ENCODE measurements at places on chromosomes 2 and 18. TPM values are rescaled to one million over a fixed set of nuclear protein-coding genes. Genes with fewer than 3 reads are reported as not detected.

DNA sequence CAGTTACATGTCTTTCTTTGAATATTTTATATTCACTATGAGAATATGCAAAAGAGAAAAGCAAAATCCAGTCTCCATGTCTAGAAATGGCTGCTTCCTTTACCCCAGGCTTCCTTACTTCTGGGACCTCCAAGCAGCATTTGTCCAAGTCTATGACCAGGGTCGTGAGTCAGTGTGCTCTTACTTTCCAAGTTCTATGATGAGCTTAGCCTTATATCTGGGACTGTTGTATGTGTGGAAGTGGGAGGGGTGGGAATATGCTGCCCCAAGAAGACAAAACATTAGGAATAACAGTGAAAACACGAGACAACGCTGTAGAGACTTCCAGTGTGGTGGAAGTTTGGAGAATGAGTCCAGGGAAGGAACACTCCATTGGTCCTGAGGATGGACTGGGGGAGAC, 21.2 kb upstream of the CHRNA1 start:
- DNase-seq = no peak

DNA sequence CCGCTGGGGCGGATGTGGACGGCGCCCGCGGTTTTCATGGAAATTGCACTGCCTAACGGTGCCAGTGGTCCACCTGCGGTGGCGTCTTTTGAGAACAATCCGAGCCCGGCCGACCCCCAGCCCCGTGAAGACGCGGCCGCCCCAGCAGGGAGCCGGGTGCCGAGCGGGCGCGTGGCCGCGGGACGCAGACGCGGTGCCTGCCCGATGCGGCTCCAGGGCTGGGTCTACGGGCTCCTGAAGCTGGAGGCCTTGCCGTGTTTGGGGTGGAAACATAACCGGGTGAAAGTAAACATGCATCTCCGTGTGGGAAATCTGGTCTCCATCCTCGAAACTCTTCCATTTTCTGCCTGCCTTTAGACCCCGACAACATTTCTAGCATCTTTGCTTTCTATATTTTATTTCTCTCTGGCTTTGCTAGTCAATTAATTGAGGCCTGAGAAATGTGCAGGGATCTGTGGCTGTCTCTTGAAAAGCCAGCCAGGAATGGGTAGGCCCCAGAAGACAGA, 572 bp downstream of the INPP4A start:
- DNase-seq = no peak

GRCh38 chr18:76405280-76405679, 89.8 kb downstream of the ZNF516 start:
- no peak for DNase-seq

DNA sequence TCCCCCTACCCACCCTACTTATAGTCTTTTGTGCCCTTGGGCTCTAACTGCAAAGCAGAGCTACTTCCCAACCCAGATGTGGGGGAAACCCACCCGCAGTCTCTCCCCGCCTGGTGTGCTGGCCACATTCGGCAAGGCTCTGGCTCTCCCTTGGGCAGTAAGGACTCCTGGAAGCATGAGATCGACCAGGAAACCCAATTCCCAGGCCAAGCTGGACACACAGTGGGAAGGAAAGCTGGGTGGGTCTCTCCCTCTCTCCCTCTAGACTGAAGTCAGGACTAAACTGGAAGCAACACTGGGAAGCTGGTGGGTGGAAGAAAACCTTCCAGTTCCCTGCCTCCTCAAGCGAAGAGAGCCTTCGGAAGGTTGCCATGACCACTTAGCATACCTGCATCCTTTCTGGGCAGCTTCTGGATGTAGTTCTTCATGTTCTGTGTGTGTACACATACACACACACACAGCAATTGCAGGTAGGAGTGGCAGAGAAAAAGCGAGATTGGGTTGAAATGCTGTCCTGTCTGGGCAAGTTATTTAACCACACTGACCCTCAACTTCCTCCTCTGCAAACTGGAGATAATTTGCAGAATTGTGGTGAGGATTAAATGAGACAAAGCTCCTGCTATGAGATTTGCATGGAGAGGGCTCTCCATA, 33.9 kb downstream of the ZBTB7C start:
- DNase-seq = no peak

DNA sequence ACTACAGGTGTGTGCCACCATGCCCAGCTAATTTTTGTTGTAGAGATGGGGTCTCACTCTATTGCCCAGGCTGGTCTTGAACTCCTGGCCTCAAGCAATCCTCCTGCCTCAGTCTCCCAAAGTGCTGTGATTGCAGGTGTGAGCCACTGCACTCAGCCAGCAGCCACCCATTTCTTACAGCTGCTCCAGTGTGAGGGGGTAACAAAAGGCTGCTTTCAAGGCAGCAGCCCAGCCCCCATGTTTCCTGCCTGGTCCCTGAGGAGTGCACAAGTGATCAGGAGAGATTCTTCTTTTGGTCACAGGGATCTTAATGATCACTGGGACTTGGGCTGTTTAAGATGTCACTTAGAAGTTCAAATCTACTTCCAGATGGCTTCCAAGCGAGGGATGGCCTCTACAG, 15.2 kb upstream of the CXCR4 start:
- no peak for DNase-seq

GRCh38 chr2:169189132-169189531, 119.8 kb downstream of the DHRS9 start:
- no peak for DNase-seq

HOXD11 gene
- total RNA-seq = not detected

- no peak for DNase-seq
Measured at GRCh38 chr2:186422226-186422625, 63.8 kb upstream of the ZC3H15 start.

DNA sequence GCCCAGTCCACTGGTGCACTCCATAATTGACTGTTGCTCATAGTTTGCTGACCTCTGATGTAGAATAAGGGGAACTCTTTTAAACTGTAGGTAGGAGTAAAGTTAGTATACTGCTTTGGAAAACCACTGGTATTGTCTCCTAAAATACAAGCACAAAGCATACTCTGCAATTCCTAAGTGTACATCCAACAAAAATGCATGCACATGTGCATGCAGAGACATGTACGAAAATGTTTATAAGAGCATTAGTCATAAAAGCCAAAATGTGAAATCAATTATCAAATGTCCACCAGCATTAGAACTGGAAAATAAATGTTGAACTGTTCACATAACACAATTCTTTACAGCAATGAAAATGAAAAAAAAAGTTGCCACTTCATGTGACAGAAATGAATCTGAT, 39.8 kb upstream of the DDX18 start:
- no peak for DNase-seq

CD8B2 gene
- not detected for total RNA-seq

- no peak for DNase-seq
Measured at GRCh38 chr18:23336101-23336500, 117.0 kb upstream of the RIOK3 start.

- DNase-seq = no peak
Measured at GRCh38 chr2:152630466-152630865, 86.8 kb downstream of the PRPF40A start.

LOXHD1 gene
- not detected for total RNA-seq

DNA sequence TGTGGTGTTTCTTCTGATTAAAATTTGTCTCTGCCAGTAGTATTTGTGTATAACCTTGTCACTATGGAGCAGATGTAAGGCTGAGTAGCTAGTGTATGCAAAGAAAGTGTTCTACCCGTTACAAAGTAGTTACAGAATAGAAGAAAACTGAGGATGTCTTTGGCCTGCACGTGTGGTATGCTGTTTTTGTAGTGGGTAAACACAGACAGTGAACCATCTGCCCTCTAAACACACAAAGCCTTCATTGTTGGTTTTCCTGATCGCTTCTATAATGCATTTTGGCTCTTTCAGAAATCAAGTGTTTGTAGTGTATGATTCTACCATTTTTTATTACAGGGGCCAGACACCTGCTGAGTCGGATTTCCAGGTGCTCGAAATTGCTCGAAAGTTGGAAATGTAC, 61.5 kb downstream of the FARP2 start:
- no peak for DNase-seq

OTOS gene
- not detected for total RNA-seq

GRCh38 chr2:132804051-132804450, 134.0 kb upstream of the LYPD1 start:
- DNase-seq = no peak

DNA sequence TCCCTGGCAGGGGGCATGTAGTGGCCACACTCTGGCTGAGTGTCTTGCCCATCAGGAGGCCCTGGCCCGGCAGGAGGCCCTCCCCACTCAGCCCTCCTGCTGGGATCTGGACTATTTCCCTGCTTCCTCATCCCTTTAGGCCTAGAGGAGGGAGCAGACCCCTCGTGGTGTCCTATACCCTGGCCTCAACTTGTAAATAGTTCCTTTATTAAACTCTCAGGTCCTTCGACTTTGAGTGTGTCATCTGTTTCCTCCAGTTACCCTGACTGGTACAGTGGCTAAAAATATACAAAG, 166.7 kb upstream of the GLI2 start:
- no peak for DNase-seq

KLF11 gene
- total RNA-seq = 7.9 TPM

Measured in activated T-helper 2 cell treated with anti-CD3 and anti-CD28 coated beads, Interferon-gamma antibody, Interleukin-2, Interleukin-4, amounts not matched to agents 10 μg/mL and 5 μg/mL and 100 μg/mL, durations not matched to agents 14 hours and 24 hours and 36 hours (primary cell).